Activated naive CD4-positive, alpha-beta T cell treated with Interleukin-2 at 50 U/mL for 16 hours (primary cell): ENCODE measurements at places on chromosomes 6 and 20.

GRCh38 chr20:11245431-11245830 is 571.6 kb upstream of the JAG1 start:
- no peak for DNase-seq

- DNase-seq: no peak
Observed at GRCh38 chr20:35179292-35180212, 7.7 kb downstream of the PROCR start.

DNA sequence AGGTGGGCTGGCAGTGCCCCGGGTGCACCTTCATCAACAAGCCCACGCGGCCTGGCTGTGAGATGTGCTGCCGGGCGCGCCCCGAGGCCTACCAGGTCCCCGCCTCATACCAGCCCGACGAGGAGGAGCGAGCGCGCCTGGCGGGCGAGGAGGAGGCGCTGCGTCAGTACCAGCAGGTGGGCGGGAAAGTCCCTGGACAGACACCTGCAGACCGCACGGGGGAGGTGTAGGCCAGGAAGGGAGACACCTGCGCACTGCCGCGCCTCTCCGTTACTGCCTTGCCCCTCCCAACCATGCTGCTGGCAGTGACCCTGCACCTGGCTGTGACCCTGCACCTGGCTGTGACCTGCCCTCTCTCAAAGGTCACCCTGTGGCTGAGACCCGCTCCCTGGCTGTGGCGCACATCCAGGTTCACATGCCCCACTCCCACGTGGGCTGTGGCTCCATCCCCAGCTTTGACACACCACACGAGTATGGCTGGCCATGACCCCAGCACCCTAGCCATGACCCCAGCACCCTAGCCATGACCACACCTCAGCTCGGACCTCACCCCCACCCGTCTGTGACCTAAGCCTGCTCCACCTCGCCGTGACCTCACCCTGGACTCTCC is 11.6 kb downstream of the RBCK1 start:
- DNase-seq: no peak

DNA sequence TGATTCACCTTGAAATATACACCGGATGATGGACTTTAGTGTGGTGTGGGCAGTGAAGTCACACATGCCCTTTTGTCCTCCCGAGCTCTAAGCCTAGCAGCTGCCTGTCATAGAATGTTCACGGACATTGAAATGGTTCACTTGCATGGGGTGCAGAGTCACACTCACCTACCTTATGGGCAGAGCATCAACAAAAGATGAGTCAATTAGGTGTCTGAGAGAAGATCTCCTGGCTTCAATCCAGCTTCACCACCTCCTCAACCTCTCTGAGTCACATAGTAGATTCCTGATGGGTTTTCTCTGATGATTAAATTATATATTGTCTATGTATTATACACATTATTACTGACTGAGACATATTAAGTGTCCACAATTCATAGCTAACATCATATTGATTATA is 48.1 kb upstream of the HLA-E start:
- no peak for DNase-seq

DNA sequence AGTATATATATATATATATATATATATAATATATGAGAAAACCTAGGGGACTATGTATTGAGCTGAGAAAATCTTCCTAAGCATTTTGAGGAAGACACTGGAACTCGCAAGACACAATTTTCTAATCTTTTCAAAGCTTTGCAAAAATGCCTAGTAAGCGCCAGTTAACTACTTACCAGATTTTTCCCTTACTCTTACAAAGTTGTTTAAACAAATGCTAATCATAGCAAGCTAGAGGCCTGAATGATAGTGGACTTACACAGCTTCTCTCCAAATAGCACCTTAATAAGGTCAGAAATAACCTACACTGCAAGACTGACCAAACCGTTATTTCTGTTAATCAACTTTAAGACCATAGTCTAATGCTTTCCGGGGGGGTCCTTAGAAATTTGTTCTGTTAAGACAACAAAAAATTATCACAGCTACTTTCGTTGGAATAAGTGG is 56.1 kb upstream of the HFE start:
- DNase-seq: no peak

DNA sequence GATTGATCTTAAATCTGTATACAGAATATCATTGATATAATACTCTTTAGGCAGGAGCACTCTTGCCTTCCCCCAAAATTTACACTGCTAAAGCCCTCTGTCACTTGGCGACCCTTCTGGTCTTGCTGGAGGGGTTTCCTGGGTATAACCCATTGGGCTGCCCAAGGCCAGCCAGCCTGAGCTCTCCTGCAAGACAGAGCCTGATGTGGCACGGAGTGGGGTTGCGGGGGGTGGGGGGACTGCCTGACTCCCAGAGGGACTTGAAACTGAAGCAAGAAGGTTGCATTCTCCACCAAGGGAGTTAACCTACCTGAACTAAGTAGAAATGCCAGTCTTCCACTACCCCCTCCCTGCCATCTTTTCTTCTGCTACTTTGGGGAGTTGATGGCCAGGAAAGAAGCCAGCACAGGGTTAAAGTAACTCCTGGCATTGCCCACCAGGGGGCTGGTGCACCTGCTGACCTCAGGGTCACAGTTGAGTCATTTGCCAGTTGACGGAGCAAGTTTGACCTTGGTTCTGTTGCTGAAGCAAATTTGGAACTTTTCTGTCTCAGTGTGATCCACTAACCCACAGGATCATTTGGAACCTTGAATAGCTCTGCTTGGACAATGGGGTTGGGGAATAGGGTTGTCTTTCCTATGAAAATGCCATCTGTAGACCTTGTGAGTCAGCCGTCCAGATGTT is 79.4 kb downstream of the ASXL1 start:
- peak; percentile 23 for DNase-seq
